Tibial nerve (tissue), 4 donors: ENCODE measurements at places on chromosomes 2 and 18. TPM values are rescaled to one million over a fixed set of nuclear protein-coding genes. Genes with fewer than 3 reads are reported as not detected.

The DAW1 gene
- 0.30 TPM for total RNA-seq

The SLC39A10 gene
- 17.7 TPM for total RNA-seq

The REG1B gene
- 2.1 TPM for total RNA-seq

The SRD5A2 gene
- total RNA-seq, result not detected

The METAP1D gene
- total RNA-seq, result 15.3 TPM

The DOK6 gene
- total RNA-seq, result 5.4 TPM

The C2orf80 gene
- total RNA-seq, result not detected

The MAPRE2 gene
- 18.9 TPM for total RNA-seq

The PLGLB1 gene
- total RNA-seq, result 3.6 TPM

The IL1F10 gene
- total RNA-seq, result not detected

The AMER3 gene
- total RNA-seq, result not detected

The QPCT gene
- total RNA-seq, result 1.5 TPM

- no peak overlapping the region for H3K4me3 ChIP-seq
- no peak for DNase-seq
- H3K36me3 ChIP-seq, result no peaks in the 10 kb centered on the region
- no peaks in the 10 kb centered on the region for H3K4me1 ChIP-seq
- H3K27me3 ChIP-seq, result no peaks in the 10 kb centered on the region
Measured at GRCh38 chr2:237944302-237944701, 22.5 kb upstream of the UBE2F start.

DNA sequence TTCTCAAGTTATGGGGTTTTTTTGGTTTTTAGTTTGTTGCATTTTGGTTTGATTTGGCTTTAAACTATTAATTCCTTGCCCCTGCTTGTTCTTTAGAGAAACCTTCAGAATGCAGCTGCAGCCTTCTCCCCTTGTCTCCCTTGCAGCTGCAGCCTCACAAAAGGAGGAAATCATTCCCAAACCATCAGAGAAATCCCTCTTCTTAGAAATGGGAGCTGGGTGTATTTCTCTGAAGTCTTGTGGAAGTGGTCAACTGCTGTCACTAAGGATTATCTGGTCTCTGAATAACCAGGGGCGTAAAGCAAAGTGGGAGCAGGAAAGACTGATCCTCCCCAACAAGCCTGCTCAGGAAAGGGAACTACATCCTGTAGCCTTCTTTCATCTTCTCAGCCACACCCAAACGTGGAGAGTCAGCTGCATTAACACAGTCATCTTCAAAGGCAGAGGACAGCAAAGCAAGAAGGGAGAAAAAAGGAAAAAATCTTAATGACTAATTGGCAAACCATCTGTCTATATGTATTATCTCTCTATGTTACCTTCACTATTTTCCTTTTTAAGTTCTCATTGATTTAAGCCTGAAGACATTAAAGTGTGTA lies 1834.1 kb upstream of the PIK3C3 start:
- H3K27me3 ChIP-seq, result no peaks in the 10 kb centered on the region
- DNase-seq, result no peak
- H3K4me1 ChIP-seq, result no peaks in the 10 kb centered on the region
- no peak overlapping the region for H3K4me3 ChIP-seq

DNA sequence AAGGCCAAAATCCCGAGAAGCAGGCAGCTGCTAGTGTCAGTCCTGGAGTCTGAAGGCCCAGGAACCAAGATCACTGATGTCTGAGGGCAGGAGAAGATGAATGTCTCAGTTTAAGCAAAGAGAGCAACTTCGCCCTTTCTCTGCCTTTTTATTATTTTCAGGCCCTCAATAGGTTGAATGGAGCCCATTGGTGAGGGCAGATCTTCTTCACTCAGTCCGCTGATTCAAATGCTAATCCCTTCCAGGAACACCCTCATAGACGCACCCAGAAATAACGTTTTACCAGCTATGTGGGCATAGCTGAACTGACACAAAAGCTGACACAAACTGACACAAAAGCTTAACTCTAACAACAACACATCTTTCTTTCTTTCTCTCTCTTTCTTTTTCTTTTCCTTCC lies 78.0 kb upstream of the KCNJ3 start:
- no peaks in the 10 kb centered on the region for H3K4me1 ChIP-seq
- H3K4me3 ChIP-seq, result no peak overlapping the region
- no peak for DNase-seq
- H3K27ac ChIP-seq, result no peak overlapping the region

- no peak overlapping the region for H3K27ac ChIP-seq
- H3K4me3 ChIP-seq, result no peak overlapping the region
- no peak for DNase-seq
- H3K27me3 ChIP-seq, result no peaks in the 10 kb centered on the region
- no peaks in the 10 kb centered on the region for H3K36me3 ChIP-seq
Measured at GRCh38 chr2:162888652-162889051, 50.1 kb upstream of the KCNH7 start.

GRCh38 chr2:203535078-203535783 lies at the start of gene RAPH1:
RAPH1 (minus strand) TSS chr2:203535301; CDS start chr2:203495353, 39,948 bp downstream.
- H3K4me3 ChIP-seq, result peak within 1 kb of the TSS; percentile 94
- peak within 1 kb of the TSS; percentile 65 for H3K27ac ChIP-seq
- H3K36me3 ChIP-seq, result no peaks in the 10 kb centered on the region

- no peak overlapping the region for H3K4me3 ChIP-seq
- no peak overlapping the region for H3K27ac ChIP-seq
- H3K36me3 ChIP-seq, result no peaks in the 10 kb centered on the region
- no peaks in the 10 kb centered on the region for H3K27me3 ChIP-seq
- no peaks in the 10 kb centered on the region for H3K4me1 ChIP-seq
- DNase-seq, result no peak
Measured at GRCh38 chr2:177072090-177072489, 140.5 kb upstream of the HNRNPA3 start.

DNA sequence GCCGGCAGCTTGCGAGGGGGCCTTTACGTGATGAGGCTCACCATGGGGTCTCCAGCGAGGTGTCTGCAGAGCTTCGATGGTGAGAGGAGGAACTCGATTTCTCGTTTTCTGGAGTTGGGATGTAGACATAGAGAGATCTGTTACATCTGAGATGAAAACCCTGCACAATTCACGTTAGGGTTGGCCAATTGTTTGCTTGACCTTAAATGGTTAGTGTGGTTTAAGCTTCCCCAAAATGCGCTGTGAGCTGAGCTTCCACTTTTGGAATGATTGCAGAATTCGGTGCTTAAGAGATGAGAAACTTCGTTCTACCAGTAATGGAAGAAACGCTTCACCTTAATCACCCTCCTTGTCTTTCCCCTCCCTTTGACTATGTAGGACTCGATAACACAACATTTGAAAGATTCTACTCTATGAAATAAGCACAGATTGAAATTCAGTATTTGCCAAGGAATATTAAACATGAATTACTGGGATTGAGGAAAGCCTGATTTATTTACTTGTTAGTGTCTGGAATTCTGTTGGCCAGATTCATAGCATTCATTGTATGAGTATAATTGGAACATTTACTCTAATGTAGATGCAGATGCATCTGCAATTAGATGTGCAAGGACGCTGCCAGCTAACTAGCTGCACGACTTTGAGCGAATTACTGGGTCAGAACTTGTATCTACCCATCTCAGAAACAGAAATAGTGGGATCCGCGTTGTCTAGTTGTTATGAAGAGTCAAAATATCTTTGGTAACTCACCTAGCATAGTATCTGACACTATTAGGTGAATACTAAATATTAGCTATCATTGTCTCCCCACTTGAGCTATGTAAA lies 1.6 kb upstream of the KLF7 start:
- no peak for DNase-seq
- H3K27me3 ChIP-seq, result no peaks in the 10 kb centered on the region
- H3K4me1 ChIP-seq, result peaks cover under 1% of the 10 kb centered on the region

DNA sequence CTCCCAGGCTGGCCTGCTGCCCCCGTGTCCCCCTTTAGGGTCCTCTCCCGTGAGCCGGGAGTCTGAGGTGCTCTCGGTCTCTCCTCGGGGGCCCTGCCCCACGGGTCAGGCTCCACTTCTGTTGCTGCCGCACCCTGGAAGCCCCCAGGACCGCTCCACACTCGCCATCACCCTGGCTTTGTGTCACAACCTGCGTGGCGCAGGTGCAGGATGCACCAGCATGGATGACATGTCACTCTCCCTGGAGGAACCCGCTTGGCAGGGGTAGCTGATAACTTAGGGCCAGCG lies 10.8 kb upstream of the ARHGEF4 start:
- no peak overlapping the region for H3K4me3 ChIP-seq
- no peaks in the 10 kb centered on the region for H3K36me3 ChIP-seq
- no peak for DNase-seq
- H3K27ac ChIP-seq, result no peak overlapping the region
- peaks cover 27% of the 10 kb centered on the region for H3K4me1 ChIP-seq

DNA sequence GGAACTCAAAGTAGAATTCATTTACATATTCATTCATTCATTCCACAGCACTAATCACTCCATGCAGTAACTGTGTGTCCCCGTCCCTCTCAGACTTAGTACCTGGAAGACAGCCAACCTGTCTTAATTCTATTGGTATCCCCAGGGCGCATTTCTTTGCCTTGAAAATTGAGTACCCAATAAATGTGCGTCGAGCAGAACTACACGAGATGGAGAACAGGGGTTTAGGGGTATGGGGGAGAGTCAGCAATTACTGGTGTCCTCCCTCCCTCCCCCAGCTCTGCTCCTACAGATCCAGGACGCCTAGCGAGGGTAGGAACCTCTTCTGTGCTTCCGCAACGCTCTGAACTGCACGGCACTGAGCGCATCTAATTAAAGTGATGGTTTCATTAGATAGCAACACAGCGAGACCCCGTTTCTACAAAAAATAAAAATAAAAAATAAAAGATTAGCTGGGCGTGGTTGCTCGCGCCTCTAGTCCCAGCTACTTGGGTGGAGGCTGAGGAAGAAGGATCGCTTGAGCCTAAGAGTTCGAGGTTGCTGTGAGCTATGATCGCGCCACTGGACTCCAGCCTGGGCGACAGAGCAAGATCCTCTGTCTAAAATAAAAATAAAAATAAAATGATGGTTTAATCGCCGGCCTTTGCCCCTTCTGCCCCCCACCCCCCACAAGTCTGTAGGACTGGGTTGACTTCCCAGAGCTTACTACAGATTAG lies 614 bp upstream of the FKBP1B start:
- no peaks in the 10 kb centered on the region for H3K27me3 ChIP-seq
- H3K27ac ChIP-seq, result no peak overlapping the region
- H3K4me1 ChIP-seq, result peaks cover 37% of the 10 kb centered on the region
- DNase-seq, result no peak
- H3K36me3 ChIP-seq, result no peaks in the 10 kb centered on the region

DNA sequence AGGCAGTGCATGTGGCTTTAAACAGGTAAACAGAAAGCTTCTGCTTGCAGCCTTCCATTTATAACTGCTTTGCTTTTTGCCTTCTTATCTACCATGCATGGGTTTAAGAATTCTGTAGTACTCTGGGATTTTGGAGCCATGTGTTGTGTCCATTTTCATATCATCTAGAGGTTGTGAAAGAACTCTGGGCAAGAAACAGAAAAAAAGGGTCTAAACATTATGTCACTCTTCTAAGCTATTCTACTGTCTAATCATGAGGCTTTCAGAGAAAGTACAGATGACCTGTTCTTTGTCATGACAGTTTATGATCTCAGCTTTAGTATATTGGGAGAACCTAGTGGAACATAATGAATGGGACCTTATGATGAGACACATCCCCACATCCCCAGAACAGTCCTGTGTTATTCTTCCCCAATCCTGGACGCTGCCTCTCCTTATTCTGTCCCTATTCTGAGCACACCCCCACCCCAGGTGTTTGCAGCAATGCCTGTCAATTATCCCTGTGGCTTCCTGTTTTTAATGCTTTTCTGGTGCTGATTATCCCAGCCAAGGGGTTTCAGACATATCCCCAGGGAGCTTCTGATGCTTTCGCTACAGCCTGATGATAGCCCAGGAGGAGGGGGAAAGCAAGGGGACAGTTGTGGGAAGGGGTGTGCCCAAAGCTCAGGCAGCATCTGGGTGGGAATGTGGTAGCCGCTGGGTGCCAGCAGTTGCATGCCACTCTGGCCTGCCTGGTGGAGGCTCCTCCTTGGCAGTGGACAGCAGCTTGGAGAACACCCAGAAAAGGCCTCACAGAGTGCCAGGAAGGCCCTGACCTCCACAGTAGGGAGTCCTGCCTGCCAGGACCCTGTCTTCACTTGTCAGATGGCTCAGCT lies 169.5 kb upstream of the MAP3K20 start:
- no peak for DNase-seq
- no peaks in the 10 kb centered on the region for H3K36me3 ChIP-seq
- H3K4me3 ChIP-seq, result no peak overlapping the region
- H3K27ac ChIP-seq, result no peak overlapping the region

DNA sequence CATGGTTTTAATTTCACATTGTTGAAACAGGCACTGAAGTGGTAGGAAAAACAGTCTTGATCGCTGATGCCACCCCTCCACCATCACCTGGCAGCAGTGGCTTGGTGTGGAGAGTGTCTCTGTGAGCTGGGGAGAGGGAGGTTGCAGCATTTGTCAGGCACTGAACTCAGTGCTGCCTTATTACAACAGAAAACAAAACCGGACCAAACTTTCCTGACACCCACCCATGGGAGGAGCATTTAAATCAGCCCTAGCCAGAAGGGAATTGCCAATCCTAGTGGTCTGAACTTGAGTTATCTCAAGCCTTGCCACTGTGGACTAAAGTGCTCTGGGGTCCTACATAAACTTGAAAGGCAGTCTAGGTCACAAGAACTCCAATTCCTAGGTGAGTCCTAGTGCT lies 103.0 kb upstream of the LGALSL start:
- H3K27me3 ChIP-seq, result no peaks in the 10 kb centered on the region
- no peaks in the 10 kb centered on the region for H3K36me3 ChIP-seq
- no peak for DNase-seq
- H3K4me3 ChIP-seq, result no peak overlapping the region
- no peak overlapping the region for H3K27ac ChIP-seq

DNA sequence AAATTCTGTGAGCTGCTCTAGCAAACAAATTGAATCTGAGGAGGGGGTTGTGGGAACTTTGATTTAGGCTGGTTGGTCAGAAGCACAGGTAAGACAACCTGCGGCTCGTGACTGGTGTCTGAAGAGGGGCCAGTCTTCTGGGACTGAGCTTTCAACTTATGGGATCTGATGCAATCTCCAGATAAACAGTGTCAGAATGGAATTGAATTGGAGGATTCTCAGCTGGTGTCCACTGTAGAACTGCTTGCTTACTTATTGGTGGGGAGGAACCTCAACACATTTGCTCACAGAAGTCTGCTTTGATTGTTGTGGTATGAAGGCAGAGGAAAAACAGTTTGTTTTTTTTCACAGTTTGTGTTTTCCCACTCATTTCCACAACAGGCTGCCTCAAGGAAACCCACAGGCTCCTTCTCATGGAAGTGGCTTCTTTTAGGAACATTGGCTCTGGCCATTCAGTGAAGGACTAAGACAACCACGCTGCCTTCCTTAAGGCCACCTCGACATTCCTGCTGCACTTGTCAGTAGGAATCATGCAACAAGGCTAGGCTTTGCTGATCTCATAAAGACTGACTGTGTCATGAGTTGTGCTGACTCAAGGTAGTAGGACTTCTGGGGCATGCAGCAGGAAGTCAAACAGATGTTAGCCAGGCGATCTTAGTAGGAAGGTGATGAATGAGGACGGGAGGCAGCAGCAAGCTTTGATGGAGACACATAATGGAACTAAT lies 104.7 kb downstream of the TSN start:
- no peak overlapping the region for H3K4me3 ChIP-seq
- no peaks in the 10 kb centered on the region for H3K27me3 ChIP-seq
- H3K27ac ChIP-seq, result no peak overlapping the region
- no peaks in the 10 kb centered on the region for H3K36me3 ChIP-seq
